ENCODE measurements at places on chromosomes 12 and 14.

DNA sequence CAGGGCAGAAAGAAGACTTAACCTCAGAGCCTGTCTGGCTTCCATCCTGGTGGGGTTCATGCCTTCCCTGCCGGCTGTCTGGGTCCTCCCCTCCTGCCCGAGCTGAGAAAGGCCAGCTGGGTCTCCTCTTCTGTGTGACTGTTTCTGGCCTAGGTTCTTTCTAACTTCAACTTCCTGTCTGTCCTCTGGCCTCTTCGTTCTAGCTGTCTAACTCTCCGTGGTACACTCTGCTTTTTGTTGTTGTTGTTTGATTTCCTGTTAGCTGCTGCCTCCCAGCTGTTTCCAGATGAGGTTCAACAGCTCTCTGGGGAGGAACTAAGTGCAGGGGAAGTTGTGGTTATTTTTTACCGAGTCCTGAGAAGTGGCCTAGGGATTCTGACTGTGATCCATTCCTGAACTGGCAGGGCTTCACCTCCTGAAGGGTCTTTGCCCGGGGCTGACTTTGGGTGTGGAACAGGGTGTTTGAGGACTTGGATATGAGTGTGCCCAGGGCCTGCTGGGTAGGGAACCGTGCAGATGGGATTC, 3.2 kb downstream of the MLXIP start:
- DNase-seq, result no peak

- DNase-seq, result no peak
Observed at GRCh38 chr12:19150273-19150900, 20.9 kb downstream of the PLEKHA5 start.

DNA sequence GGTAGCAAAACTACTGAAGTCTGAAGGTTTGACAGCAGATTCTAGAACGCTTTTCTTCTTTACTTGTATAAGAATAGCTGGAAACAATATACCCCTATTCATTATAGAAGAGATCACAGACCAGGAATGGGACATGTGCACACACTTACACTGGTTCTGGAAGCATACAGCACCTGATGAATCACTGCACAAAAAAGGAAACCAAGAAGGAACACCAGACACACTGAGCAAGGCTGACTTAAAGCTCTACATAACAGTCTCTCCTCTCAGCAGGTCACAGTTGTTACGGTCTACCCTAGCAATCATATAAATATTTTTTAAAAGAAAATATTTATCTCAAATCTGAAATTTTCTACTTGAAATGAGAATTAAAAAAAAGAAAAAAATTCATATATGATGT, 13.5 kb downstream of the ATP2B1 start:
- DNase-seq, result no peak

- DNase-seq, result no peak
Observed at GRCh38 chr14:83294941-83295340, 1761.3 kb upstream of the SEL1L start.

DNA sequence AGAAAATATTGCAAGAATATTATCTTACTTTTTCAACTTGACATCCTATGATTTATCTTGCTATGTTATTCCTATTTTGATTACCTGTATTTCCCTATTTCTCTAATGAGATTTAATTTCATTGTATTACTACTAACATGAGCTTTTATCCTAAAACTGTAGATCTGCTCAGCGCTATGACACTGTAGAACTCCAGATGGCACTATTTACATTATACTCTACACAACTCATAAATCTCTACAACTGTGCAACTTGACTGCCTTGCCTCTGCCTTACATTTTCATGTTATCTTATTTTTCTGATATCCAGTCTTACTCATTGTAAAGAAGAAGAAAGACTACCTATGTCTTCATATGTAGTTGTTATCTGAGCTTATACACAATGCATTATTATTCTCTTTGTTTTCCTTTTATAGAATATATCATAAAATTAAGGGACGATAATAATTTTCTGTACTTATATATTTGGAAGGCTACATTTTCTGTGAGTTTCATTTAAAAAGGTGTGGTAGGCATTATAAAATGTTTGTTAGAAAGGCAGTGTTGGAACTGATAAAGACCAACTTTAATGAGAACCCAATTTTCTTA, 24.1 kb downstream of the NUP37 start:
- no peak for DNase-seq

GRCh38 chr14:23486036-23486435, 16.5 kb downstream of the NGDN start:
- no peak for DNase-seq

- DNase-seq, result no peak
Observed at GRCh38 chr12:85527192-85527591, 247.2 kb downstream of the ALX1 start.

DNA sequence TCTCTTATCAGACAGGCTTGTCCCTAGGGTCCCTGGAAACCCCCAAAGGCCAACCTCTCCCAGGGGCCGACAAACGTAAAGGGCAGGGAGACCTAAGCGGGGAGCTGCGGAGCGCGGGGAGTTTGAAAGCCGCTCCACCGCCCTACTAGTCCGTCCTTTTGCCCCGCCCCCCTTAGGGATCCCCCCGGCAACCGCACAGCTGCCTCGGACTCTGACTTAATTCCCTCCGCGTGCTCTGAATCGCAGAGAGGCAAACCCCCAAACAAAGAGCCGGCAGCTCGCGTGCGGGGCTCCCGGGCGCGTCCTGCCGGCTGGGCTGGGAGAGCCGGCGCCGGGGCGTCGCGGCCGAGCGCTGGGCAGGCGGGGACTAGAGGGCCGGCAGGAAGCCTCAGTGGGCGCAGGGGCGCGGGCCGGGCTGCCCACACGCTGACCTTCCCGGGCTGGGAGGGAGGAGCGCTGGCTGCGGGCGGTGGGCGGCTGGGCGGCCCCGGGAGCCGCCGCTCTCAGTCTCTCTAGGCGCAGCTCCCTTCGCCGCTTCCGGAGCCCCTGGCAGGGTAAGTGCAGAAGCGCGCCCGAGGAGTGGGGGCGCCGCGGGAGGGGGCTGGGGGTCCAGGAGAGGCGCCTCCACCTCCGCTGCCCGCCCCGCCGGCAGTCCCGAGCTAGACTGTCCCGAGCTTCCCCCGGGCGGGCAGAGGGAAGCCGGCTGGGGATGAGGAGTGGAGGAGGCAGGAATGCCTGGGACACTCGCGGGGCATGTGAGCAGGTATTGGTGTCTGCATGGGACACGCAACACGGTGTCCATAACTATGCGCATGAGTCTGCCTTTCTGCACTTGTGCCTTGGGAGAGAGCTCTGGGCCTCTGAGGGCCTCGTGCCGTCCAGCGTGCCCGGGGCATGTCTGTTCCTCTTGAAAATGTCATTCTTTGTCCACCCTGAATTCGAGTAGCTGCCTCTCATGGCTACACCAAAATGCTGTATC, at the start of gene TSPAN11:
TSS of gene TSPAN11 (plus strand) at position 506 of the 979 bp plus-strand sequence. CDS start 27,244 bp downstream, outside the sequence.
- peak; percentile 42 for DNase-seq

DNA sequence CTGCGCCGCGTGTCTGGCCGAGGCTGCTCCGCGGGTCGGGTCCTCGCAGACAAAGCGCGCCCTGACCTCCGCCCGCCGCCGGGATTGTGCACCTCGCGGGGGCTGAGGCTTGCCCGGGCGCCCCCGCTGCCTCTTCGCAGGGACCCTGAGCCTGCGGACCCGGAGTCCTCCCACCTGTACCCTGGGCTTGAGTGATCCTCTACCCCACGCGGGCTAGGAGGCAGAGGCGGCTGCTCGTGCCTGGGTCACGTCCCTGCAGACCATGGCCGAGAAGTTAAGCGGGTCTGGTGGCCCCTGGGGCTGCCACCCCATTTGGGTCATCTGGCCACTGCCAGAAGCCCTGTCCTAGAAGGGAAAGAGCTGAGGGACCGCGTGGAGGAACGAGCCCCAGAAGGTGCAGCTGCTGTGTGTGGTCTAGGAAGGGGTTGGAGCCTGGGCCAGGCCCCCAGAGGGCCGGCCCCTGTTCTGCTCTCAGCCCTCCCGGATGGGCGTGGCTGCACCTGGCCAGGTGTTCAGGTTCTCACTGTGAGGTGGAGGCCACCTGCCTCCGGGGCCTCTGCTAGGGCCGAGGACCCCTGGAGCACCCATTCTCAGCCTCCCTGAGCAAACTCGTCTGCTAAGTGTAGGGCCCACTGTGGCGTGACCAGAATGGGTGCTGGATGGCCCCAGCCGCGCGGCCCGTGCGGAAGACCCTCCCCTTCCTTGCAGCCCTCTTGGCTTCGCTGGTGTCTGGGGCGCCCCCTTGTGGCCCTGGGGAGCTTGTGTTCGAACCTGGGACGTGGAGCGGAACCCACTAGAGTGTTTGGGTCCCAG, 49.6 kb downstream of the LRCOL1 start:
- no peak for DNase-seq

GRCh38 chr12:80939231-80939950, 1.7 kb upstream of the LIN7A start:
- DNase-seq, result no peak

- DNase-seq, result no peak
Observed at GRCh38 chr12:22545255-22545654, 913 bp upstream of the C2CD5 start.

DNA sequence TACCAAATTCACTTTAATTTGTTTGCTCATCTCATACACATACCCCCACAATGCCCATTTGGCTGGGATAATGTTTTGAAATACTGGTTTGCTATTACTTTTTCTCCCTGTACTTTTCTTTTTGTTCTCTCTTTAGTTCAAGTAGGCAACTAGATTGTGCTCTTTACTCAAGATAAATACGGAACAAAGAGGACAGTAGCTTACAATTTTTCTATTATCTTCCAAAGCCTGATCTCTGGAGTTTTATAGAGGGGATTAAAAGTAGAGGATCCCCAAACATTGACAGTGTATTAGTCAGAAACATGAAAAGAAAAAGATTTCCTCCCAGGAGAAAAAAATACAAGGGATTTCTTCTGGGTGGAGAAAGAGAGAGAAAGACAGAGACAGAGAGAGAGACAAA, 102.1 kb upstream of the FSCB start:
- no peak for DNase-seq

DNA sequence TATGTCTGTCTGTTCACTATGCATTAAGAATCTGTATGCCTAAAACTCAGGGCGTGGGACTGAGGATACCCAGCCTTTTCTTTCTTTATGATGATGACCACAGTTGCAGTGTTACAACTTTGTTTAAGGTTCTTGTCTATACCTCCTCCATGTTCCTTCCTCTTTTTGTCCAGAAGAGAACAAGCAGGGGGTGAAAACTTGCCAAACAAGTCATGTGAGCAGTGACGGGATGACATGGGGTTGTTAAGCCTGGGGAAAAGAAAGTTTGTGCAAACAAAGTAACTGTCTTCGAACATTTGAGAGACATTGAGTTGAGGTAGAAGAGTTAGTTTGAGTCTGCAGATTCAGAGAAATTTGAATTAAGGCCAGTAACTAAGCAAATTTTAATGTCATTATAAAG, 505.5 kb downstream of the NPAS3 start:
- no peak for DNase-seq

- no peak for DNase-seq
Observed at GRCh38 chr12:51521554-51522276, 69.3 kb upstream of the SCN8A start.

DNA sequence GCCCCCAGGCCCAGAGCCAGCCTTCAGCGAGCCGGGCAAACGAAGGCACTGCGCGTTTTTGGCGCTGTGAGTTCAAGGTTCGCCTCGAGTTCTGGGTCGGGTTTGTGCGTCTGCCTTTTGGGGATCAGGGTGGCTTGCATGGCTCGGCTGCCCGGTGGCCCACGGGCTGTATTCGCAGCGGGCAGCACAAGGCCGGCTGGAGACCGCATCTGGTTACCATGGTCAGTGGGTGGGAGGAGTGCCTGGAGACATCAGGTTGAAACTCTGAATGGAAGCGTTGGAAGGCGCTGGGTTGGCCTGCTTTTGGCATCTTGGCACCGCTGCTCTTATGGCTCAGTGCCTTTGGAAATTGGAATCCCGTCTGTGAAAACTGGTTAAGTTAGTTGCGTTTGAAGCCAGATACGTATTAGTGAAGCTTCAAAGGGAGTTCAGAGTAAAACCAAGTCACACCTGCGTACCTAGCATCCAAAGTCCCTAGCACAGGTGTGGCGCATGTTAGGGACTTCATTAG, 50.9 kb downstream of the SNAPC1 start:
- DNase-seq, result no peak

GRCh38 chr12:52832451-52832850, 1.7 kb downstream of the KRT79 start:
- no peak for DNase-seq

DNA sequence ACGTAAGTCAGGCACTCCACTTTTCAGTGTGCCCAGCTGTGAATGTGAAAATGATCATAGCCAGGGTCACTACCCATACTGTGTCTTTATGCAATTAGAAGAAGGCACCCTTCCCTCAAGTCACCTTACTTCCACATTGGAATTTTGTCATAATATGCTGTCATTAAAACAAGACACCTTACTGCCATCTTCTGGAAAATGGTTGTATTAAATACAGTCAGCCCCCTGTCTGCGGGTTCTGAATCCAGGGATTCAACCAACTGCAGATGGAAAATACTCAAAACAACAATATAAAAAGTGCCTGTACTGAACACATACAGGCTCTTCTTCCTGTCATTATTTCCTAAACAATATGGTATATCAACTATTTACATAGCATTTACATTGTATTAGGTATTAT, 70.2 kb upstream of the TBX5 start:
- DNase-seq, result no peak

DNA sequence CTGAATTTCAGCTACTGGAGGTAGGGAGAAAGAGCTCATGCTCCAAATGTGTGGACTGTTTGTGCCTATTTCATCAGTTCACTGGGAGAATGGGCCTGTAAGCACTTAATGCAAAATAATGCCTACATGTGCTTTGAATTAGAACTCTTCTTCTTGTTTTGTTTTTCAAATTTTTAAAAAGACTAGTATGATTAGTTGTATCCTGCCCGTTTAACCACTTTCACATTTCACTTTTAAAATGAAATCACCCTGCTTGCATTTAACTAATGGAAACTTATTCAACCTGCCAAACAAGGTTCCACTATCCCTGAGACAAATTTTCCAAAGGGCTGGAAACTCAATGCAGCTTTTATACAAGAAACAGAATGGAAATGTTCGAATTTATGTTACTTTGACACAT, 79.7 kb downstream of the SAMD4A start:
- DNase-seq, result no peak

- DNase-seq, result no peak
Observed at GRCh38 chr14:52129721-52130120, 60.9 kb upstream of the NID2 start.

- no peak for DNase-seq
Observed at GRCh38 chr12:53231671-53231920, 413 bp downstream of the RARG start.

DNA sequence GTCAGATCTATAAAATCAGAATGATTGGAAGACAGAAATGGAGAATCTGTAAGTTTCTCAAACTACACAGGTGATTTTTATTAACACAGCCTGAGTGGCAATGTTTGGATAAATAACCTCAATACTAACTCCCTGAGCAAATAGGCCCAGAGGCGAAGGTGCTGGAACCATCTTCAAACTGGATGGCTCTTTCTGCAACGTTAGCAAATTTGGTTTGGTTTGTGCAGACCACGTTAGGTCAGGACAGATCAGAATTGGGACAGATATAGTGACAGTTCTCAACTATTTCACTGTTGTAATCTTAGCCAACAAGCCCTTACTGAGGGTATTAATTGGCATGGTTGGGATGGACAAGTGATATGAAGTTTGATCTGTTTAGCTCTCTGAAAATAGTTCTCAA, 9.1 kb upstream of the CLEC9A start:
- no peak for DNase-seq

Measured in iPS DF 19.7 (cell line).